ENCODE measurements at places on chromosomes 11 and 22.
A peak's percentile ranks its signal among the peaks of the same experiment; 100 is the strongest.

GRCh38 chr11:72236083-72236697 is 7.8 kb downstream of the PHOX2A start:
- DNase-seq = no peak

DNA sequence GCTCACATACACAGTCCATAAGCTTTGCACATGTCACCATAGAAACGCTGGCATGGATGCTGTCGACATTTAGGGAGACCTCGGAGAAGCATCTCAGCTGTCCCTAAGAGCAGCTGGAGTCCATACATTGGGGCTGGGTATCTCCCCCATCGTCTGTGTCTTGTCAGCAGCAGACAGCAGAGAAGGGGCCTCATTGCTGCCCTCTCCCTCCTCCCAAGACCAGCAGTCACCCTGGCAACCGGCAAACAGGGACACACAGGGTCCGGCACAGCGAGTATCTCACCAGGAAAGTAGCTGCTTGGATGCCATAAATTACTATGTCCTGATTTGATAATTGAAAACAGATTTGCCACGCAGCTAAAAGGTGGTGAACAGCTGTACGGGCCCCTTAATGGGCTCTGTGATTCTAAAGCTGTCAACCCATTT is 84.4 kb downstream of the CD44 start:
- peak; percentile 3 for DNase-seq

DNA sequence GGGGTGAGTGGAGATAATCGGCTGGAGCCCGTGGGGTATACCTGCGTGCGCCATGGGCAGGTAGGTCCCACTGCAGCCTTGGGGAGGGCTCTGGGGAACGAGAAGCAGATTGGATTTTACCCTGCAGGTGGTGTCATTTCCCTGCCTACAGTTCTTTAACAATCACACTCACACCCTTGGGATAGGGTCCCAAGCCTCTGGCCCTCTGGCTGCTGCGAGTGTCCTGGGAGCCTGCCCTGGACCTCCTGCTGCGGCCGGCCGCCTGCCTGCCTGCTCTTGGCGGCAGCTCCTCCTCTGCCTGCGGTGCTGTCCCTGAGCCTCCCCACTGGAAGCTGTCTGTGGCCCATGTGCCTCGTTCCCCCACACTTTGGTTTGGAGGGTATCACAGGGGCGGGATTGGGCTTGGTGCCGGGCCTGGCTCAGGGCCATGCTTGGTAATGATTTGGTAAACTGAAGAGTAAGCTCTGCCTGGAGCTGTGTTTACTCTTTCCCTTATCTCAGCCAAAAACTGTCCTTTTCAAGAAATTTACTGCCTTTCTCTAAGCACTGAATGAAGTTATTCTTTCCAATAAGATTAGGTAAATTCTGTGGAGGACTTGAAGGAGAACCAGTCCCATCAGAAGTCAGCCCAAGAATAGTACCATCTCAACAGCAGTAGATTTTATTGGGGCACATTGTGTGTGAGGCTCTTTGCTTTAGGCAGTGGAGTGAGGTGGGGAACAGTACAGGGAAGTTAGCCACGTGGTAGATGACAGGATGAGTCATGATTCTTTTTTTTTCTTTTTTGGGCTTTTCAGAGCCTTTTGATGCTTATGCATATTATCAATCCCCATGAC is 53.7 kb downstream of the TBC1D22A start:
- DNase-seq = no peak

DNA sequence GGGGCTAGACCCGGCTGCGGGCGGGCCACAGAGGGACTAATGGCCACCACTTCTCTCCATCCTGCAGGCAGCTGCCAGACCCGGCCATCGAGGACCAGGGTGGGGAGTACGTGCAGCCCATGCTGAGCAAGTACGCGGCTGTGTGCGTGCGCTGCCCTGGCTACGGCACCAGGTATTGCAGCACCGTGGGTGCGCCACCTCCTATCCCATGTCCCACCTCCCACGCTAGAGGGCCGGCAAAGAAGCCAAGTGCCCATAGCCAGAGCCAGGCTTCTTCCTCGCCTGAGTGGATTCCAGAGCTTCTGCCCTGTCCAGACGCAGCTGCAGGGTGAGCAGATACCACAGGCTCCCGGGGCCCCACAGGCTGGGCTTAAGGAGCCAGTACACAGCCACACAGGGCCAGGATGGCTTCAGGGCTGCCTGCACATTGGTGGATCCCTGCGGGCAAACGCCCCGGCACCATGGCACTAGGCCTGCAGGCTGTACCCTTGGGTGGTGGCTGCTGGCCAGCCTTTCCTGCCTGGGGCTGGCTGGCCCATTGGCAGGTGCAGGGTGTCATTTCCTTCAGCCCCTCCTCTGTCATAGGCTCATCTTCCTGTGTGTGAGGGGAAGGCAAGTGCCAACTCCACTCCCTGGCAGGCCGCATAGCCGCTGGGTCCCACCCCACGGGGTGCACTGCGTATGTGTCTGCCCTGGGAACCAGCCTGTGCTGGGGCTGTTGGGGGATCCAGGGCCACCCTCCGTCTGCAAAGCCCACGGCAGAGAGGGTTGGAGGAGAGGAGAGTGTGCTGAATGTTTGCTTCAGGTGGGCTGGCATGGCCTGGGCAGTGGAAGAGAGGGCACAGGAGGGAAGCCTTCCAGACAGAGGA is 16.5 kb upstream of the DGCR8 start:
- no peak for DNase-seq

GRCh38 chr22:19228179-19228578 is 49.6 kb upstream of the SLC25A1 start:
- DNase-seq = no peak

DNA sequence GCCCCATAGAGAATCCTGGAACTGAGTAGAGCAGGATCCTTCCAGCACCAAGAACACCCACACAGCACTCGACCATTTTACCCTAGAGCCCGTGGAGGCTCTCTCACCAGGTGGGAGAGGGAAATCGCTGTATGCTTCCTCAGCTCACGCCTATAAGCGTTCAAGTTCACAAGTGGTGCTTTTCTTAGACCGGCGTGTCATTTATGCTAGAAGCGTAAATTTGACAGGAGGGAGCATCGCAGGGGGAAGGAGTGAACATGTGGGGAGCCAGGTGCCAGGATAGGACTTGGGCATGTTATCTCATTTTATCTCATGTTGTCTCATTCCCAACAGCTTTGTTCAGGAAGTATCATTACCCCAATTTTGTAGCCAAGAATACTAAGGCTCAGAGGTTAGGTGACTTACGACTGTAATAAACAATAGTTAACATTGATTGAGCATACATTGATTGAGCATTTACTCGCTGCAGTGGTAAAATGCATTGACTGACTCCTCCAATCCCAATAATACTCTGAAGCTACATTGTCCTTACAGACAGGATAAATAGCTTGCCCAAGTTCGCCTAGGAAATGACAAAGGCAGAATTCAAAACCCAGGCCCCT is 19.1 kb upstream of the TP53I11 start:
- DNase-seq = no peak

DNA sequence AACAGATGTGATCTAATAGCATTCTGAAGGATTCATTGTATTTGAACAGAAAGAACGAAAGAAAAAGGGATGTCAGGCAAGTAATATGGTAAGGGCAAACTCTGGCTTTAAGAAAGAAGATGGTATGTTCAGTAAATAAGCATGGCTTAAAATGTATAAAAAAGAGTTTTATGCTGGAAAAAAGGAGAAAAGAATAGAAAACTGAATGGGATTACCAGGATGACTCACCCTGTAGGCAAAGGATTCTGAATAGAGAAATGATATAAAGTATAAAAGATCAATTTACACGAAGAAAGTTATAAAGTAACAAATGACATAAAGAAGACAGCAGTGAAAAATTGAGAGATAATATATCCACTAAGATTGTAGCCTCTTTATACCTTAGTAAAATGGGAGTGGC is 4.5 kb downstream of the CCDC82 start:
- no peak for DNase-seq

DNA sequence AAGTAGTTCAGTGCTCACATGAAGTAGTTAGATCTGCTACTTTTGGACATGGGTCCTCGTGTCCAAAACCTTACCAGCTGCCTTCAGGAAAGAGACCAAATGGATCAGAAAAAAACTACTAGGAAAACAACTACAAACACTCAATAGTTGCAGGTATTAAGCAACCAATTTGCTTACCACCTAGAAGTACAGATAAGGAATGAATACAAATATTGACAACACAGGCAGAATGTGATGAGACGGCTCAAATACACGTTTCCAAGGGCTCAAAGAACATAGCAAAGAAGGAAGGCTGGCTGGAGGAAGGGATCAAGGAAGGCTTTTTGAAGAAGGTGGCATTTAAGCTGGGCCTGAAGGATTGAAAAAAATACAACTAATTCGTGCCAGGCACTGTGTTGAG is 41.8 kb downstream of the NRXN2 start:
- no peak for DNase-seq

DNA sequence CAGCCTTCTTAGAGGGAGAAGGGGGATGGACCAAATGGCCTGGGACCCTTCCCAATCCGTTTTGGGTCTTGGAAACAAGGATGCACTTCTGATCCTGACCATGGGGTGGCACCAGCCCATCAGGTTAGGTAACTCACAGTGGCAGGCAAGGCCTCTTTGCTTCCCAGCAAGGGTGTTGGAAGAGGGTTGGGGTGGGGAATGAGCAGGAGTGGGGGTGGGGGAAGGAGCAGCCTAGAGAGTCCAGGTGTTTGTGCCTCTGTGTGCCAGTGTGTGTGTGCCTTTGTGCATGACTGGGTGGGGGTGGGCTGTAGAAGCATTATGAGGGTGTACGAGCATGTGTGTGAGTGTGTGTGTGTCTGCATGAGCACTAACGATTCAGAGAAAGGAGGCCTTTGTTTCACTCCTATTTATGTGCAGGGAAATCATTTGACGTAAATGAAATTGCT is 213.1 kb downstream of the INSC start:
- DNase-seq = peak; percentile 71

GRCh38 chr11:9095421-9095820 is 4.0 kb upstream of the SCUBE2 start:
- DNase-seq = no peak

- no peak for DNase-seq
Measured at GRCh38 chr11:12704049-12704448, 29.8 kb downstream of the TEAD1 start.

GRCh38 chr22:49476176-49476575 is 351.5 kb downstream of the BRD1 start:
- DNase-seq = no peak

DNA sequence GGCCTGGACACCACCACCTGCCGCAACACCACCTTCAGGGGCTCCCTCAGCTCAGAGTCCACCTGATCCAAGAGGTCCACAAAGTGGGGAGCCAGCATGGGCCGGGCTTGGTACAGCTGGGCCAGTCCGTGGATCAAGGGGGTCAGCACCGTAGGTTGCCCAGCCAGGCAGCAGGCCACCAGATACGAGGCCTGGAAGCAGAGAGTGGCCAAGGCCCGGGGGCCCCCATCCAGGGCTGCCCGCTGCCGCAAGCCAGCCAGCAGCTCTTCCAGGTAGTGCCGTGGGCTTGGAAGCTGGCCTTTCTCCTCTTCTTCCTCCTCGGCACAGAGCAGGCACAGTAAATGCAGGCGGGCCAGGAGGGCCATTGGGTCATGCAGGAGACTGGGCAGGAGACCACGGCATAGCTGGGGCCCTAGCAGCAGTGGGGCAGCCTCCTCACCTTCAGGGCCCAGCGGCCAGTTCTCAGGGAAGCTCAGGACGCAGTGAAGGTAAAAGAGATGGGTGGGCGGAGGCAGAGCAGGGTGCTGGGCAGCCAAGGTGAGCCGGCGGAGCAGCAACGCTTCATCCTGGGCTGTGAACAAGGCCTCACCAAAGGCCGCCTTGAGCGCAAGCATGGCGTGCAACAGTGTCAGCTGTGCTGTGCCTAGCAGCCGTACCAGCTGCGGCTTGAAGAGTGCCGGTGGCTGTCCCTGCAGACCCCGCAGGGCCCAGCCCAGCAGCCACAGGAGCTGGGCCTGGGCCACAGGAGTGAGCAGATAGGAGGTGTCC is 1.7 kb downstream of the AP5B1 start:
- no peak for DNase-seq

GRCh38 chr22:44664149-44664548 is 37.9 kb upstream of the PRR5 start:
- no peak for DNase-seq

DNA sequence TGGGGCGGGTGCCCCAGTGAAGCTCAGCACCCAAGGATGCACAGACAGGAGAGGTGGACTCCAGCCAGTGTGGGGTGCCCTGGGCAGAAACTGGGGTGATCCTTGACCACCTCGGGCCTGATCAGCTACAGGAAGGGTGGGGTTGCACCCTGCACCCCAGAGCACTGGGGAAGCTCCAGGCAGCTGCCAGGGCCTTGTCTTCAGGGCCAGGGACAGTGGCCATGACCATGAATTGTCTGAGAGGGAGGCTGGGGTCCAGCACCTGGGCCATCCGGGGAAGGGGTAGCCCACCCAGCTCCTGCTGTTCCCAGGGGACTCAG is 17.6 kb downstream of the IL17REL start:
- DNase-seq = no peak

All from NCI-H1092 (cell line).